ENCODE measurements at places on chromosomes 6 and 20. TPM values are rescaled to one million over a fixed set of nuclear protein-coding genes. Genes with fewer than 3 reads are reported as not detected.
A peak's percentile ranks its signal among the peaks of the same experiment; 100 is the strongest.

The KIF25 gene
- not detected for total RNA-seq

The RNF114 gene
- 182 TPM for total RNA-seq

The COL9A3 gene
- total RNA-seq, result 0.74 TPM

The RAET1L gene
- total RNA-seq, result not detected

The BPIFB1 gene
- total RNA-seq, result not detected

DNA sequence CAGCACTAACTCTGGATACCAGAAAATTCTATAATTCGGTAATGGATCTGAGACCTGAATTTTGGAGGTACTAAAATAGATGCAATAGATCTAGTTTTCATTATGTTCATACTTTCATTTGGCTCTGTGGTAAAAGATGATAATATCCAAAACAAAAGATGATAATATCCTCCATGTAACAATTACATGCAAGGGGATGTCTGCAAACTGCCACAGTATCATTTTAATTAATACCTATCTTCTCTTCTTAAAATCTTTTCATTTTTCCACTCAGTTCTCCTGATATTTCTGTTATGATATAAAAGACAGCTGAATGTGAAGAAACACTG is 15.6 kb downstream of the BTN2A1 start:
- no peak for DNase-seq

- DNase-seq, result no peak
Measured at GRCh38 chr6:83092756-83093399, 25.4 kb downstream of the DOP1A start.

DNA sequence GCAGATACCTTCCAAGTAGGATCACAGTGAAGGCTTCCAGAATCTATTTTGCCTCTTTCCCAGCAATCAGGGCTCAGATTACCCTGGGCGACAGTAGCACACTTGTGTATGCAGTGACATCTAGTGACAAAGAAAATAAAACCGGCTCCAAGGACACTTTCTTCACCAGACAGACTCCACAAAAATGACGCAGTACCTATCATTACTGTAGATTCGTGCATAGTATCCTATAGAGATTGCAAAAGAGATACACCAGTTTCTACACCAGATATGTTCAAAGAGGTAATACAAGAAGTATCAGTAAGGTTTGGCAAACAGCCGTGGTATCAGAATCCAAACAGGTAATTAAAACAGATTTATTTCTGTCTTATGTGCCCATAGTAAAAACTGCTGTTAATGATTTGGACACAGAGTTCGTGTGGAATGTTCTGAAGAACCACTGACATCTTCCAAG is 600.4 kb upstream of the JAG1 start:
- peak; percentile 52 for DNase-seq

- no peak for DNase-seq
Measured at GRCh38 chr6:30568245-30568644, 3.0 kb upstream of the ABCF1 start.

GRCh38 chr20:24629668-24630067 is 160.2 kb downstream of the SYNDIG1 start:
- no peak for DNase-seq

DNA sequence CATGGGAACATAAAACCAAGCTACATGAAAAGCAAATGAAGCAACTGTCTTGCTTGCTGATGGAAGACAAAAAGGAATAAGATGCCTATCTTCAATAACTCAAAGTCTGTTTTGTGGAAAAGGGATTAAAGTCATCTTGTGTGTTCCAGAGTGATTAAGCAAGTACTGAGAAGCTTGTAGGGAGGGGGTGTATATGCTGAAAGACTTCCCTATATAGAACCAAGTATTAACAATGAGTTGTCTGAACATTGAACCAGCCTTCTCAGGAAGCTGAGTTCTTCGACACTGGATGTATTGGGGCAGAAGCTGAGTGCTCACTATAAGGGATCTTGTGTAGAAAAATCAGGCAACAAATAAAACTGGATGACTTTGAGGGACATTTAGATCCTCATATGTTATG is 451.8 kb downstream of the CD83 start:
- no peak for DNase-seq

GRCh38 chr6:133951881-133952814 is 876 bp upstream of the TBPL1 start:
- DNase-seq, result peak; percentile 53

DNA sequence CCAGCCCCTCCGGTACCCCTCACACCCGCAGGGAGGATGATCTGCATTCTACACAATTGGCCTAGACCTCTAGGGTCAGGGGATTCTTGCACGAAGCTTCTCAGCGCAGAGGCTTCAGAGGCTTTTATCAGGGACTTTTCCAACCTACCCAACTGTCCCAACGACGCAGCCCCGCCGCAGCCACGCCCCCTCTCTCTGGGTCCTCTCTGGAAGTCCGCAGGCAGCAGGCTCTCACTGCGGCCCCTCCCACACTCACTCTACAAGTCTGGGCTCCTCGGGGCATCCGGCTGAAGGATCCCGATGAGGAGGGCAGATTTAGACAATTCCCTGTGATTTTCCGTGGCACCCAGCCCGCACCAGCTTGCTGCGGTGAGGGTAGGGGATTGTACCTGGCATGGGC is 227.7 kb upstream of the RNF24 start:
- DNase-seq, result no peak

DNA sequence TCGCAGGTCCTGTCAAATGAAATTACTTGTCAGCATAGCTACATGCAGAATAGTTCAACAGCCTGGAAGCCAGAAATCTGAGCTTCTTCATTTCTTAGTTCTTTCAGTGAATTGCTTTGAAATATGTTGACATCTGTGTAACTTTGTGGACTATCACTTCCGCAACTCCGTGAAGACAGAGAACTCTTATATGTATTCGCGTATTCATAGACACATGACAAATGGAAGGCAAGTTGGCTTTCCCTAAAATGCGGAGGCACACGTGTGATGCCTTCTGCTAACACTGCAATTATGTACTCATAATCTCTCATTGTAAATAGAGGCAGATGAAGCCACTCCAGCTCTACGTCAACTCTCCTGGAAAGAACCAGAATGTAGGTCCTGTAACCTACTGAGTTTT is 701.5 kb downstream of the PRKN start:
- no peak for DNase-seq

- DNase-seq, result no peak
Measured at GRCh38 chr6:150139533-150139932, 3.3 kb upstream of the PPP1R14C start.

DNA sequence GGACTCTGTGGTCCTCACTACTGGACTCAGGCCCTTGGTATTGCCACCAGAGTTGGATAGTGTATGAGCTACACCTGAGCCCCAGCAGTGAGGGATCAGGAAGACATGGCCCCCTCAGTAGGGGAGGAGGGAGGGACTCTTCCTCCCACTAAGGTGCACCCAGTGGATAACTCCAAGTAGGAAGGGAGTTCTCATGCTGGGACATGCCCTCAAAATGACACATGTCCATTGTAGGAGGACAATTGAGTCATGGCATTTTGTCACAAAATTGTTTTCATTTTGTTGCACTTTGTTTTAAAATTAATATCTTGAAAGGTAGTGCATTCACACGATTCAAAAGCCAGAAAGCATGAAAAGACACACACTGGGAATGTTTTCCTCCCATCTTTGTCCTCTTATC is 127.2 kb downstream of the FOXO3 start:
- DNase-seq, result no peak

All from adrenal gland (tissue), 19 donors.